ENCODE measurements at places on chromosomes 6 and 20.

- no peak for DNase-seq
Observed at GRCh38 chr6:104705916-104706442, 153.7 kb downstream of the HACE1 start.

DNA sequence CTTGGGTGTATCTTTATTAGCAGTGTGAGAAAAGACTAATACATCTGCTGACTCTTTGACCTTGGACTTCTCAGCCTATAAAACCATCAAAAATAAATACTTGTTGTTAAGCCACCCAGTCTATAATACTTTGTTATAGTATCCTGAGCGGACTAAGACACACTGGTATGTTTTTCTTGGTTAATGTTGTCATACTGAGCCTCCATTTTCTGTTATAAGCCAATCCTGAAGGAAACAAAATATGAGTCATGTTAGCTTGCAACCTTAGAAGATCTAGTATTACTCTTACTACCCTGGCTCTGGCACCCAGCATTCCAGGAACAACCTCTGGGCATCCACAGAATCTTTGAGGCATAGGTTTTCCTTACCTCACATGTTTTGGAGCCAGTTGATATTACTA, 307.2 kb downstream of the FRK start:
- DNase-seq = no peak

DNA sequence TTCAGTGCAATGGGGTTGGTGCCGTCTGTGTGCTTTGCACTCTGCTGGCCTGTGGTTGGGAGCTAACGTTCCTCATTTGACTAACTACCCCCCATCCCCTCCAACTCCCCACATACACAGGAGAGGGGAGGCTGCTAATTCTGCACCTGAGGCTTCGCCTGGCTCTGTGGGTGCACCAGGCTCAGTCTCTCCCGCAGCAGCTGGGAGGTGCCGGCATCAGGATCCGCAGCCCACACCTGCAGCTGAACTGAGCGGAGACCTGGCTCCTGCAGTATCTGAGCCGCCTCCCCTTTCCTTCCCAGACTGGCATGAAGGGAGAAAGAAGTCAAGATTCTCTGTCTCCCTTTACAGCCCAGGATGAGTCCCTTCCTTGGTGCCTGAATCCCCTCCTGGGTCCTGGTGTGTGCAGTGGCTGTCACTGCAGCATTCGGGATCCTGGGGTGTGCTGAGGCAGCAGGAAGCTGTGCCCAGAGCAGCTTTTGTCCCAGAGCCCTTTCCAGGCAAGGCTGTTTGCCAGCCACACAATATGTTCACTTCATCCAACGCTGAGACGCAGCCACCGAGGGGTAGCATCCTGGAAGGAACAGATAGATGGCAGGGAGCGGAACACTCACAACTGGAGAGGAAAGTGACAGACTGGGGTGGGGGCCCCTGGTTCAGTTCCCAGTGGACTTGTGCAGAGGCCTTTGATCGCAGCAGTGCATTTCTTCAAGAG, 70.2 kb downstream of the CDH4 start:
- DNase-seq = no peak

DNA sequence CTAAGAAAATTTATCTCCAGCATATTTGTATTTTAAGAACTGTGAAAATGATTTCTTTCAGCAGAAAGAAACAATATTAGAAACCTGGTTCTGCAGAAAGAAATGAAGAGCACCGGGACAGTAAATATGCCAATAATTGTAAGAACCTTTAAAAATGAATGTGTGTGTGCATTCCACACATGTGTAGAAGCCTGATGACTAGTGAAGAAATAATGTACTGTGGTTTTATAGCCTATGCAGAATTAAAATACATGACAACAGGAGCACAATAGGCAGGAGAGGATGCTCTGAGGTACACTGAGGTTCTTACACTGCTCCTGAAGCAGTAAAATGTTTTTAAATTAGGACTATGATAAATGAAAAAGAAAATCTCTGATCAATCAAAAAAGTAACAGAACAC, 48.9 kb downstream of the SNX14 start:
- DNase-seq = no peak

DNA sequence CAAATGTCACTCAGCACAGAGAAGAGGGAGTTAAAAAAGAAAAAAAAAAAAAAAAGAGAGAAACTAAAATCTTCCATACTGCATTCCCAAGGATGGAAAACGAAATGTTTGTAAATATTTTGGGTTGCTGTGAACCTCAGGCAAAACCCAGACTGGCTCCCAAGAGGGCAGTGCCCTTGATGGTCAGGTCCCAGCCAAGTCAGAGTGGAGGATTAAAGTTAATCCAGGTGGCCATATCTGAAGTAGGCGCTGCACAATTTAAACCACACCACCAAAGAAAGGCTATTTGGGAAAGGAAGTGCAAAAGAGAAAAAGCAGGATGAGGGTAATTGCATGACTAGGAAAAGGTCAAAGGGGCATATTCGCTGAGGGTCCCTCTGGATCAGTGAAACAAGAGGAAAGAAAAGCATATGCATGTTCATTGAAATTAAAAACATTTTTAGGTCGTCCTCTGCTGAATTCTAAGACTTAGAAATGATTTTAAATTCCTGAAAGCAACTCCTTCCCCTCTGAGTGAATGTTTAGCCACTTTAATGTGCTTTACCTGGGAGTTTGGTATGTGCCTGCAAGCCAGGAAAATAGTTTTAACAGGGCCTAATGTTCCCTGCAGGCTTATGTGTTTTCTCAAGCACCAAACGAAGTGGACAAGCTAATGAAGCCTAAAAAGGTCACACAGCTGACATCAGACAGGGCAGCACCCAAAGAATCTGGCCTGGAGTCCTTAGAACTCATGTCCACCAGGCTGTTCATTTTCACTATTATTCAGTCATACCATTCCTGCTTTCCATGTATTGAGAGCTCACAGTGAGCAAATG, 159.1 kb downstream of the HACE1 start:
- DNase-seq = no peak

DNA sequence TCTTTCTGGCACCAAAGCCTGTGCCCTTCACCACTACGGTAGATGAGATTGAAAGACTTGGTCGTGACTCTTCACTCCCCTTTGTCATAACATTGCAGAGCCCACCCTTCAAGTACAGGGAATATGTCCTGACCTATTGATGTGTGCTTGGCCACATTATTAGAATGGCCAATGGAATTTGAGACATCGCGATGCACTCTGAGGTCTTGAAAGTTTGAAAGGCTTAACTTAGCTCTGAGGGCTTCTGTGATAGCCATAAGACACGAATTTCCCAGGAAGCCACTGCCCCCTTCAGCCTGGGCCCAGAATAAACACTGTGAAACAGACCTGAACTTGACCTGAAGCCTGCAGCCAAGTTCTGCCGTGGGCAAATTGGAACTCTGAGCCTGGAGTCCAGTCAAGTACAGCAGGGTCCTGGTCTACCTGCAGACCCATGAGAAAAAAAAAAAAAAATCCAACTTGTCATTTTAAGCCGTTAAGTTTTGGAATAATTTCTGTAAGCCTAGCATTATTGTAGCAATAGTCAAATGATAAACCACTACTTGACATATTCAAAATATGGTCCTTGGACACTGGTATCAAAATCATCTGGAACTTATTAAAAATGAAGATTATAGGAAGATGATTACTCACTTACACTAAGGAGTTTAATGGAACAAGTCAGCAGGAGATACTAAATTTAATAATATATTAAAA, 36.9 kb upstream of the TRAF3IP2 start:
- peak; percentile 66 for DNase-seq
